ENCODE measurements at places on chromosomes 2 and 18.

DNA sequence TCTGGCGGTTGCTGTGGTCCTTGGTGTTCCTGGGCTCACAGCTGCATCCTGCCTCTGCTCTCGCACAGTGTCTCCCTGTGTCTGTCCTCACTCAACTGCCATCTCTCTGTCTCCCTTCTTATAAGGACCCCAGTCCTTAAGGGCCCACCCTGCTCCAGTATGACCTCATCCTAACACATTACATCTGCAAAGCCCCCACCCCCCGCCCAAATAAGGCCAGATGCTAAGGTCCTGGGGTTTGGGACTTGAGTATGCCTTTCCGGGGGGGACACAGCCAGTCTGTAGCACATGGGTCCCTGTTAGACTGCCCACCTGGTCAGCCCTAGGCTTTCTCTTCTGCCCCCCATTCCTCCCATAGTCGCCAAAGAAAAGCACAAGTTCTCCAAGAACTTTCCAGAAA is 40.7 kb downstream of the FER1L5 start:
- DNase-seq: no peak

- DNase-seq: no peak
Measured at GRCh38 chr2:182713601-182714000, 2.5 kb upstream of the DNAJC10 start.

DNA sequence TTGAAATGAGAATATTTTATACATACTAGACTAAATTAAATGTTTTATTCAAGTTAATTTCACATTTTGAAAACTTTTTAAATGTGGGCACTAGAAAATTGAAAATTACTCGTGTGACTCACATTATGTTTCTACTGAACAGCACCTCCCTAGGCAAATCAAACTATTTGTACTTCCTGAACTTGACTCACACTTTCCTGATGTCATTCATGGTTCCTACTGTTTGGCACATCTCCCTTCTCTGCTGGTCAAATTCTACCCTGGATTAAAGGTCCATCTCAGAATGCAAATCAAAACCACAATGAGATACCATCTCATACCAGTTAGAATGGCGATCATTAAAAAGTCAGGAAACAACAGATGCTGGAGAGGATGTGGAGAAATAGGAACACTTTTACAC is 16.7 kb downstream of the LHCGR start:
- DNase-seq: peak; percentile 43

DNA sequence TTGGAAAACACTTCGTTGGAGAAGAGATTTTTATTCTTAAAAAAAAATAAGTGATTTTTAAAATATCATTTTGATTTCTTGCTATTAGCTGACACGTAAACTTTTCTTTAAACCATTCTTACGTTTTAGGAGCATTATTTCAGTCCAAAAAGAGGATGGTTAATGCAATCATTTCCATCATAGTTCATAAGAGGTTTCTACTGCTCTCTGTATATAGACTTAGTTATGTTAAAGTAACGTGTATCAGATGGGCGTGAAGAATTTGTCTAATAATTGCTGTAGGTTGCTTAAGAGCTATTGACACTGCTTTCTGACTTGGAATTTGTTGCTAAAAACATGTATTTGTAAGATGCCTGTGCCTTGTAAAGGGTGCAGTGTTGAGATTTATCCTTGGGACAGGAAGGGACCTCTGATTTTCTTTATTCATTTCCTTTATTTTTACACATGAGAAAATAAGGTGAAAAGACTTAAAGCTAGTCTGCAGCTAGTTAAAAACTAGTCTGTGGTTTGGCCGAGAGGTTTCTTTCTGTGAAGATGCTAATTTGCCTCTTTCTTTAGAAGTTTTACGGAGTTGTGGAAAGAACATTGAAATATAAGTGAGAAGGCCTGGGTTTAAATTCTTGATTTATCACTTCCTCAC is 2.9 kb downstream of the ANKRD12 start:
- no peak for DNase-seq

GRCh38 chr2:8577573-8577972 is 104.3 kb upstream of the ID2 start:
- DNase-seq: no peak

DNA sequence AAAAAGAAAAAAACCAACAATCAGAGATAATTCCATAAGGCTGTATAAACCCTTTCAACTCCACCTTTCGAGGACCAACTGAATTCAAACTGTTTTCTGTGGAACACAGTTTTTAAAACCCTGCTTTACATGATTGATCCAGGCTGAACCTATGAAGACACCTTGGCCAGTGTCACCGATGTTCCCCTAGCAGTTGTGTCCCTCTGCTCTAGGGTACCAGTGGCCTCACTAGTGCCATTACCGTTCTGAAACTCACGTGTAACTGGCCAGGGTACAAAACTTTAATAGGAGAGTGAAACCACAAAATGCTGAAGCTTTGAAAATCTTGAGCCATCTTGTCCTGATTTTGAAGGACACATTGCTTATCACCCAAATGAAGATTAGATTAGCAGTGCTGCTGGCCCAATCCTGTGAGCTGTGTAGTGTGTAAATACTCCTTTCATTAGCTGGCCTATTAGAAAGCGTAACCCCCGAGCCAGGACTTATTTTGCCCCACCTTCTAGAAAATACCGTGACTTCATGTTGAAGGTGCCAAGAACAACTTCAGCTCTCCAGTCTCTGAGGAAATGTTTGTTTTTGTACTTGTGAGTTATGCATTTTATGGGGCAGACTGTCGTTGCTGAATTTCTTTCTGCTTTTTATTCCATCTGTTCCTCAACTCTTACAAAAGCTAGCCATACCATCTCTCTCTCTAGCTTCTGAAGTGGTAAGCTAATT is 147.8 kb upstream of the MAP3K20 start:
- peak; percentile 75 for DNase-seq

DNA sequence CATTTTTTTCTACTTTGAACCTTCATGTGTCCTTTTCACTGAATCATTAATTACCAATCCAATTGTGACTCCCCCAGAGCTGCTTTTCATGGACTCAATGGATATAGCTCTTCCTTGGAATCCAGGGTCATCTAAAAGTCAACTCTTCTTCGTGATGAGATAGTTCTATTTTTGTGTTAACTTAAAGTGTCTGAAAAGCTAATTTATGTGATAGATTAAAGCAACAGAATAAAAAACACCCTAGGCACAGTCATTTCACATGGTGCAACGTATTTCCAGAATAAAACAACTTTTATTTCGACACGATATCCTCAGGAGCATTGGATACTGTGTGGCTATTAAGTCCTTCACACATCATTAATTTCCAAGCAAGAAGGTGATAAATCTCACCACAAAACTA is 250.6 kb upstream of the SPHKAP start:
- DNase-seq: no peak

- no peak for DNase-seq
Measured at GRCh38 chr2:237359894-237360780, 53.8 kb downstream of the COL6A3 start.

DNA sequence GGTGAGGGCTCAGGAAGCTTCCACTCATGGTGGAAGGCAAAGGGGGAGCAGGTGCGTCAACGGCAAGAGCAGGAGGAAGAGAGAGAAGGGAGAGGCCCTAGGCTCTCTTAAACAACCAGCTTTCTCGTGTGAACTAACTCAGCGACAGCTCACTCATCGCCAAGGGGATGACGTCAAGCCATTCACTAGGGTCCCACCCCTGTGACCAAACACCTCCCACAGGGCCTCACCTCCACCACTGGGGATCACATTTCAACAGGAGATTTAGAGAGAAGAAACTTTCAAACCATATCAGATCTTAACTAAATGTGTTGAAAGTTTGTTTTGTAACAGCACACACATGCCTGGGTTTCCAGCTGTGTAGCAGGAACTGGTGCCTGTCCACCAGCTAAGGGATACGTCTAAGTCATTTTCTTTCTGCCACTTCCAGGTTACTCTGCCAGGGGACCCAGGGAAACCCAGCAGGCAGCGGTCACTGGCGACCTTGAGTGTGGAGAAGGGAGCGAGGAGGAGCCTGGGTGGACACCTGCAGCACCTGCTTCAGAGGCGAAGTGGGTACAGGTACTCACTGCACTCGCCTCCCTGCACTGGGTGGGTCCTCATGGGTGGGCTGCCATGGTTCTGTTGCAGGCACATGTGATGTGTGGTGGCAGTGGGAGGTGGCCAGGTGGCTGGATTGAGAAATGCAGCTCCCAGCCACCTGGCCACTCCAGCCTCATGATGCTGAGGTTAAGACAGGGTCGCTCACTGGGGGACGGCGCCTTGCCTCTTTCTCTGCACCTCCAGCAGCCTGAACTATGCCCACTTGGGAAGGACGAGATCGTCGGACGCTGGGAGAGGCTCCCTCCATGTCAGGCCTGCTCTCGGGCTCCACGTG is 8.4 kb upstream of the GPC1 start:
- DNase-seq: no peak

GRCh38 chr2:242040303-242040655 is 170.8 kb downstream of the RTP5 start:
- DNase-seq: no peak

- DNase-seq: no peak
Measured at GRCh38 chr2:133198678-133199077, 369.6 kb downstream of the NCKAP5 start.

DNA sequence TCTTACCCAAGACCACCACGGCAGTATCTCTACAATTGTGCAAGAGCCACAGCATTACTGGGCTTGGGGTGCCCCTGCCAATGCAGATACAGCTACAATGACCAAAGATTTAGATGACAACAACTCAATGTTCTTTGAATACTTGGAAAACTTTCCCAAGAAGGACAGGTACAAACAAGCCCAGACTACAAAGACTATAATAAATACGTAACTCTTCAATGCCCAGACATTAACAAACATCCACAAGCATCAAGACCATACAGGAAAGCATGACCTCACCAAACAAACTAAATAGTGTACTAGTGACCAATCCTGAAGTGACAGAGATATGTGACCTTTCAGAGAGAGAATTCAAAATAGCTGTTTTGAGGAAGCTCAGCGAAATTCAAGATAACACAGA is 62.8 kb downstream of the ICA1L start:
- DNase-seq: no peak

- no peak for DNase-seq
Measured at GRCh38 chr2:172845028-172845630, 109.5 kb downstream of the RAPGEF4 start.

GRCh38 chr2:230751062-230751461 is 38.4 kb downstream of the CAB39 start:
- peak; percentile 32 for DNase-seq

DNA sequence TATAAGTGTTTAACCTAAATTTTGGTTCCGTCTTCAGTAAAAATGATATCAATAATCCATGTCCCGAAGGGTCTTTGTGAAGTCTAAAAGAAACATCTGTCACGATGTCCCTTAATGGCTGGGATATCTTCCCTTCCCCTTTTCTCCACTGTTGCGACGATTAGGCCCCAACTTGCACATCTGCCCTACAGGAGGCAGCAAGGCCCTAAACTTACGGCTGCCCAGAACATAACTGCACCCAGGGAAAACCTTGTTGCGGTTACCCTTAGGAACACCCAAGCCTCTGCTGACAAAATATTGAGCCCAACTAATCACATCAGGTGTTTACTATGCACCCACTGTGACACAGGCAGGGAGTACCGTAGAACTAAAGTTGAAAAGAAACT is 1.3 kb upstream of the SMAD2 start:
- DNase-seq: no peak

DNA sequence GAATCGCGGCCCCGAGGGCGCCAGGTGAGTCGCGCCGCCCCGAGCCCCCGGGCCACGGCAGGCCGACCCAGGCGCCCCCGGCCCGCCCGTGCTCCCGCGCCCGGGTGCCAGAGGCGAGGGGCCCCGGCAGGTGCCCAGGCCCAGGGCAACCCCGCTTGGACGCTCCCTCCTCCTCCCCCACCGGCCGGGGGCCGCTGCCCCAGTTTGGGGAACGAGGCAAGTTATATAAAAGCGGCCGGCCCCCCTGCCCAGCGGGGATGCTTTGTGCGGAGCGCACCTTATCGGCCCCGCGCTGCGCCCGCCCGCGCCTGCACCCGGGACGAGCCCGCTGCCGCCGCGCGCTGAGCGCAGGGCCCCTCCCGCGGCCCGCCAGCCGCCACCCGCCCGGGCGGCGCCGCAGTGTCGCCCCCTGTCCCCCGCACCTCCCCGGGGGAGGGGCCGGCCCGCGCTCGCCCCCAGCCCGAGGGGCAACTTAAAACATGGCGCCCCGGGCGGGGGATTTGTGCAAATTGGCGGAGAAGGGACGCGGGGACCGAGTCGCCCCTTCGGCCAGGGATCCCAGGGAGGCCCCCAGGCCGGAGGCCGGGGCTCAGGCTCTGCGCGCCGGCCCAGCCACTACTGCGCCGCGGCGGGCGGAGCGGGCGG is 639 bp downstream of the EPB41L3 start:
- DNase-seq: no peak

DNA sequence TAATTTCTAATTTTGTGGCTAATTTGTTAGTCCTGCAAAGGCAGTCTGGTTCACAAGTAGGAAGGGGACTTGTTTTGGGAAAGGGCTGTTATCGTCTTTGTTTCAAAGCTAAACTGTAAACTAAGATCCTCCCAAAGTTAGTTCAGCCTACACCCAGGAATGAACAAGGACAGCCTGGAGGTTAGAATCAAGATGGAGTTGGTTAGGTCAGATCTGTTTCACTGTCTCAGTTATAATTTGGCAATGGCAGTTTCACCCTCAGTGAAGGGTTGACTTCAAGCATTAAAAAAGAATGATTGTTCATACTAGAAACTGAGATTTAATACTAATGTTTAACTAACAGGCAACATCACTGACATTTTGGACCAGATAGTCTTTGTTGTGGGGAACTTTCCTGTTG is 69.5 kb downstream of the KIAA2012 start:
- no peak for DNase-seq

- DNase-seq: no peak
Measured at GRCh38 chr2:128369108-128369555, 50.5 kb upstream of the HS6ST1 start.

- DNase-seq: no peak
Measured at GRCh38 chr2:4916094-4916493, 776.1 kb upstream of the SOX11 start.

- no peak for DNase-seq
Measured at GRCh38 chr18:62486290-62486964, 36.4 kb upstream of the ZCCHC2 start.

DNA sequence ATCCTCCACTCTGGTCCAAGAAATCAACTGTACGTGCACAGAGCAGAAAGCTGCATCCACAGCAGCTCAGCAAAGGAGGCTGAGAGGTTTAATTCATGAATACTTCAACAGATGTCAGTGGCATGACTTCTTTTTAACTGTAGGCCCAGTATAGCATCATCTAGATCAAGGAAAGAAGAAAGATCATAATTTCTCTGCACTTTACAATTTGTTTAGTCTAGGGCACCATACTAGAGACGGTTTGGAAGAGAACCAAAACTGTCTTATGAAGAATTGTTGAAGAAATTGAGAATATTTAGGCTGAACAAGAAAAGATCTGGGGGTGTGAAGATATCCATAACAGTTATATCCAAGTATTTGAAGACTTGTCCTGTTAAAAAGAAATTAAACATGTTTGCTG is 30.5 kb upstream of the MAP3K20 start:
- no peak for DNase-seq

DNA sequence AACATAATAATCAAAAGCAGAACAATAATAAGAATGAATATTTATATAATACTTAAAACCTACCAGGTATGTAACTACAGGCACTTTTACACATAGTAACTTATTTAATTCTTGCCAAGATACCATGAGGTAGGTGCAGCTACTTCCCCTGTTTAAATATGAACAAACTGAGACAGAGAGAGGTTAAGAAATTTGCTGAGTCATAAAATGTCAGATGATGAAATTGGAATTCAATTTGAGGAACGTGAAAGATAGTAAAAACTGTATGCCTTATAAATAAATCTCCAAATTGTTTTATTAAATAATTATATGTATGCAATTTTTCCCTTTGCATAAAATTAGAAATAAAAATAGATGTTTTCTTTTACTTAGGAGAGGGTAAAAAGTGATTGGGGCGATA is 1103.3 kb upstream of the NRXN1 start:
- DNase-seq: no peak
